ENCODE measurements at places on chromosomes 2 and 18. TPM values are rescaled to one million over a fixed set of nuclear protein-coding genes. Genes with fewer than 3 reads are reported as not detected.

Gene SLC40A1
- total RNA-seq: 82.1 TPM

DNA sequence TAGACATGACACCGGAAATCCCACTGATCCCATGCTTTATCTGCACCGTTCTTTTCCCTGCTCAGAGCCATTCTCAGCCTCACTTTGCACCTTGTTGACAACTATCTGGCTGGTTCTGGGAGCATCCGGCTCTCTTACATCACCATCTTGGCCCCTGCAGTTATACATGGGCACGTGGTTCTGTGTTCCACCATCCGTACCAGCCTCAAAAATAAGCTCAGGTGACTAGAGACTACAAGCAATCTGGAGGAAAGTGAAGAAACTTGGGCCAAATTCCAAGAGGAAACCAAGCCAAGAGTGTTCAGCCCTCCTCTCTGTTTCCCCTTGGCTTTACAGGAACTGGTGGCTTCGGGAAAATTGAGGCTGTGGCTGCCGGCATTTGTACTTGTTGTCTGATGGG lies 244.6 kb upstream of the ACVR2A start:
- DNase-seq: no peak

Gene ARHGAP28
- 4.0 TPM for total RNA-seq

Gene MYL1
- total RNA-seq: 0.57 TPM

- no peak for DNase-seq
These were observed 21.1 kb downstream of the CPS1 start for GRCh38 chr2:210577263-210578071.

GRCh38 chr2:82656420-82656819 lies 1802.7 kb downstream of the SUCLG1 start:
- DNase-seq: no peak

Gene IL1F10
- not detected for total RNA-seq

GRCh38 chr2:69017080-69017479 lies 4.1 kb downstream of the ANTXR1 start:
- no peak for DNase-seq

- no peak for DNase-seq
These were observed 52.0 kb downstream of the TNP1 start for GRCh38 chr2:216807857-216808272.
